ENCODE measurements at places on chromosomes 7 and 10.
A peak's percentile ranks its signal among the peaks of the same experiment; 100 is the strongest.

GRCh38 chr10:61633665-61634064 is 29.1 kb upstream of the CABCOCO1 start:
- DNase-seq = no peak

GRCh38 chr7:68038621-68039314 is 1042.1 kb downstream of the TYW1 start:
- DNase-seq = no peak

- no peak for DNase-seq
Observed at GRCh38 chr7:113907617-113908016, 11.2 kb downstream of the PPP1R3A start.

DNA sequence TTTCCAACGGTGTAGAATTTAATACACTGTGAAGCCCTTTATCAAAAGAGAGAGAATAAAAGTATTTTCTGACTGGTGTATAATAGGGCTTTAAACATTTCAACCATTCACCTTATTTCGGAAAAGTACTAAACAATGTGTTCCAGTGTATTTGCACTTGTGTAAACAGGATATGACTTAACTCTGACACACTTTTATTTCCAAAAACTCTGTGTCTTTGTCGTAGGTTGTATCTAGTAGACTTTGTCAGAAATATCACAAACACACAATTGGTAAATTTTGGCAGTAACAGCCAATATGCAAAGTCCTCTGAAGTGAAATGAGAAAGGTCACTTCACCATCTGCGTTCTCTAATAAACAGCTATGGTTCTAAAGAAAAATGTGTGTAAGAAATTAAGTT is 10.3 kb upstream of the TSPAN13 start:
- no peak for DNase-seq

- DNase-seq = no peak
Observed at GRCh38 chr7:117322741-117323304, at the start of gene WNT2. Gene WNT2, minus strand, starts transcription at chr7:117323058. Its CDS starts 69 bp downstream, at chr7:117322989.

GRCh38 chr10:21039721-21040120 is 142.6 kb upstream of the NEBL start:
- DNase-seq = no peak

DNA sequence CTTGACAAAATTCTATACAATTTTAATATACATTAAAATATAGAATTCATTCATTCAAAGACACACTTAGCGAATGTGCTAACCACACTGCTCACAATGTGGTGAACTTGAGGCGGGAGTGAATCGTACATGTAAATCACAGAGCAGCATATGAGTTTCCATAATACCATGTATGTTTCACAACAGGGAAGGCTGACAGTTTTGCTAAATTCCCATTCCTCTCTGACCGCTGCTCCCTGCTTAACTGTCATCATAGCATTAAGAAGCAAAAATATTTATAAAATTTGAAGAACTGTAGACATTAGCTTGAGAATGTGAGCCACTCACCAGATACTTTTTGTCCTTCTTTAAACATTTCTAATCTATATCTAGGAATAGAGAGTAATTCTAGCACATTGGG is 763.3 kb downstream of the MAGI2 start:
- no peak for DNase-seq

GRCh38 chr7:27616914-27617548 is 45.7 kb downstream of the HIBADH start:
- DNase-seq = no peak

- no peak for DNase-seq
Observed at GRCh38 chr10:121764233-121764942, 163.4 kb downstream of the ATE1 start.

DNA sequence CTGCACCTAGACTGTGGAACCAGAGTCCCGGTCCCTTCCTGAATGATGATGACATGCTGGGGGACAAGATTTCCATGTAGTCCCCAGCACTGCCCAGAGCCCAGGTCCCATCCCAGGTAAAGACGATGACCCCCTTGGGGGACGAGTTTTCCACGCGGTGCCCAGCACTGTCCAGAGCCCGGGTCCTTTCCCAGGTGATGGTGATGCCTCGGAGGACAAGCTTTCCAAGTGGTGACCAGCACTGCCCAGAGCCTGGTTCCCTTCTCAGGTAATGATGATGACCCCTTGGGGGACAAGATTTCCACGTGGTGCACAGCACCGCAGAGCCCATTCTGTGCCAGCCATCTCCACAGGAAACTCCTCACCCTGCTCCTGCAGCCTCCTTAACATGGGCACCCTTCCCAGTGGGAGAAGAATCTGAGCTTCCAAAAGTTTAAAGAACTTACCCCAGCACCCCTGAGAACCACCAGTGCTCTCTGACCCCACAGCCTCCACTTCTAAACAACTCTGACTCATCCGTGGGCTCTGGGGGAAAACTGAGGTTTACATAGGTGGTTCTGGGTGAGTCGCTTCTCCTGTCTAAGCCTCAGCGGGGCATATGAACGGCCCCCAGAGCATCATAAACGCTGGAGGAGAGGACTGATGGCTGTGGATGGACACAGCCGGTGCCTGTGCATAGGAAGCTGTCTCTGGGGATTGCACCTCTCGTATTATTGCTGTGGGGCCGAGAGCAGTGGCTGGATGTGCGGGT is 233.2 kb downstream of the TCERG1L start:
- no peak for DNase-seq

DNA sequence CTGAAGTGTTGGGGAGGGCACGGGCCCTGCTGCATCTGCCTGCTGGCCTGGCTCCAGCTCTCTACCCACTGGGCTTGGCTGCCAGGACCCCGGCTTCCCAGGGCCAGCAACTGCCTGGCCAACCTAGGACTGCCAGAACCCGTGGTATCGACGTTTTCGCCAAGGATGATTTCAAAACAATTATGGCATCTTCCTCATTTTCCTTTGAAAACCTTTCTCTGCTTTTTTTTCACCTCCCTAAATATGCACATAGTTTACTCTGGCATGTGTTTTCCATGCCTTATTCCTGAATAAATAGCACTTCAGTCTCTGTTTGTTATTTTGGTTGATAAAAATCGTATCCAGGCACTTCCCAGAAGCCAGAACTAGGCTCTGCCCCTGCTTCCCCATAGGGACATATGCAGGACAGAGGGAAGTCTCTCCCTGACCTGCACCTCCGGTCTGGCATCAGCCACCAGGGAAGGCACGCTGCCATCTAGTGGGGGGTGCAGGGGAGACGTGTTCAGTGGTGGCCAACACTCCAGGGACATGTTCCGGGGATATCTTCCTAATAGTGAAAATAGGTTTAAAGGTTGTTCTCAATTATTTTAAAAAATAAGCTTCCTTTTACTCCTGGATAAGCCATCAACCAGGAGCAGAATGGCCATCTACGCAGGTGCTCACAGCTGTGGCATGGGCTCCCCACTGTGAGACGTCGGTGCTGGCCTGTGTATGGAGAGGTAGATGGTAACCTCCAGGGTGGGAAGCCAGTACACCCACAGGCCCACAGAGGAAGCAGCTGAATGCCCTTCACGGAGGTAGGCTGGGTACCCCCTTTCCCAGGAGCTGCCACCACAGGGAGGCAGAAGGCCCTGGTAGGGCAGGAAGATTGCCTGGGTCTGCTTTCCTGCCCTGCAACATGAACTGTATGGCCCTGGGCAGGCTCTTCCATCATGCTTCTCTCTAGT is 30.7 kb upstream of the ANTXRL start:
- DNase-seq = peak; percentile 36

GRCh38 chr7:7519056-7519455 is 16.6 kb downstream of the COL28A1 start:
- DNase-seq = no peak

DNA sequence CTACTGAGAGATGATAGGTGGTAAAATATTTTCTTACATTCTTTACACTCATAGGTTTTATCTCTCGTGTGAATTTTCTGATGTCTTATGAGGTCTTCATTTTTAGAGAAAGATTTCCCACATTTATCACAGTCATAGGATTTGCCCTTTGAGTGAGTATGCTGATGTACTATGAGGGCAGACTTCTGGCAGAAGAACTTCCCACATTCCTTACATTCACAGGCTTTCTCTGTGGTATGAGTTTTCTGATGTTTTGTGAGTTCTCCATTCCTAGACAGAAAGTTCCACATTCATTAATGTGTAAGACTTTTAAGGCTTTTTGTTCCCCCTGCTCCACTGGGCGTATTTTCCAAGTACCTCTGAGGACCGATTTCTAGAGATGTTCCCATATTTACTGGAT is 23.5 kb downstream of the ZNF25 start:
- DNase-seq = no peak

- no peak for DNase-seq
Observed at GRCh38 chr10:94266091-94266490, 96.6 kb downstream of the NOC3L start.
